ENCODE measurements at places on chromosomes 13 and 19.

DNA sequence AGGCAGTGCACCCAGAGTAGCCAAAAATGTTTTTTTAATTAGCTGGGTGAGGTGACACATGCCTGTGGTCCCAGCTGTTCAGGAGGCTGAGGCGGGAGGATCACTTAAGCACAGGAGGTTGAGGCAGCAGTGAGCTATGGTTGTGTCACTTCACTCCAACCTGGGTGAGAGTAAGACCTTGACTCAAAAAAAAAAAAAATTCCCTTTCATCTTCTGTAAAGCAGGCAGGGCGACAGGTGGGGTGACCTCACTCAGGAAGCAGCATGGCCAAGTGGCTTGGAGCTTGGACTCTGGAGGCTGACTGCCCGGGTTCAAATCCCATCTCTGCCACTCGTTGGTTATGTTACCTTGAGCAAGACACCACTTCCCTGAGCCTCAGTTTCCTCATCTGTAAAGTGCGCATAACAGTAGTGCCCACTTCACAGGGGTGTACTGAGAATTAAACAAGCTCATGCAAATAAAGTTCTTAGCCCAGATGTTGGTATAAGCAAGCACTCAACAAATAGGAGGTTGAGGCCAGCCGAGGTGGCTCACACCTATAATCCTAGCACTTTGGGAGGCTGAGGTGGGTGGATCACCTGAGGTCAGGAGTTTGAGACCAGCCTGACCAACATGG is 48.3 kb downstream of the MAP4K1 start:
- no peak for DNase-seq

DNA sequence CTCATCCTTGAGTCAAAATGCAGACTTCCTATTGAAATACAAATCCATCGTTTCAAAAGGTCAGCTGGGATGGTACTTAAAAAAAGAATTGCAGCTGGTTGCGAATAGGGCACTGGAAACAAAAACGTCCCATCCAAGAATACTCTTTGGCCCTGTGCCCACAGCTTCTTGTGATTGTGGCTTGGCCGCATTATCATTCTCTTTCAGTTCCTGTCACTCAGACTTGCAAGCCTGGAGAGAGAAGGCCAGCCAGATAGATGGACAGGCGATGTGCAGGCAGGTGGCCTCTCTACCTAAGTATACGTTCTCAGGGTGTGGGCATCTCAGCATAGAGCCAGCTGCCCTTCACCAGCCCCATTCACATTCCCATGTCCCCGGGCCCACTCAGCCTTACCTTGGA is 208.5 kb upstream of the ZNF536 start:
- DNase-seq: no peak

- DNase-seq: no peak
Measured at GRCh38 chr13:63110466-63110865, 1694.8 kb upstream of the PCDH20 start.

GRCh38 chr19:57338877-57339276 is 12.2 kb upstream of the ZNF304 start:
- DNase-seq: peak; percentile 13

GRCh38 chr13:97967948-97968347 is 14.5 kb downstream of the IPO5 start:
- DNase-seq: peak; percentile 92

GRCh38 chr13:40172878-40173277 is 493.6 kb downstream of the FOXO1 start:
- no peak for DNase-seq

GRCh38 chr13:109870274-109870673 is 83.9 kb upstream of the IRS2 start:
- no peak for DNase-seq

DNA sequence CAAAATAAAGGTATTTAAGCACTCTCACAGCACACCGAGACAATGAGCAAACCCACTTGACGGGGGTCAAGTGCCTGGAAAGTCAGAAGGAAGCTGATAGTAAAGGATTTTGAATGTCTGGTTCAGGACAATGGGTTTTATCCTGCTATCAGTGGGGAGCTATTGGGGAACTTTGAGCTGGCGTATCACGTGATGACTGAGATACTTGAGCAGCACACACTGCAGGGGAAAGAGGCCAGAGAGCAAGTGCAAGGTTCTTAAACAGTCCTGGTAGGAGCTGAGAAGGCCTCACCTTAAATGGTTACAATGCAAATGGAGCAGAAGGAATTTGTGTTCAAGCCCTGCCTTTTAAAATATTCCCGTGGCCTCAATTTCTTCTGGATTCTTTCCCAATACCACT is 225.3 kb downstream of the LACC1 start:
- no peak for DNase-seq

GRCh38 chr13:70253834-70254233 is 145.6 kb upstream of the KLHL1 start:
- peak; percentile 4 for DNase-seq

GRCh38 chr13:86665842-86666241 is 866.6 kb upstream of the SLITRK6 start:
- DNase-seq: no peak

DNA sequence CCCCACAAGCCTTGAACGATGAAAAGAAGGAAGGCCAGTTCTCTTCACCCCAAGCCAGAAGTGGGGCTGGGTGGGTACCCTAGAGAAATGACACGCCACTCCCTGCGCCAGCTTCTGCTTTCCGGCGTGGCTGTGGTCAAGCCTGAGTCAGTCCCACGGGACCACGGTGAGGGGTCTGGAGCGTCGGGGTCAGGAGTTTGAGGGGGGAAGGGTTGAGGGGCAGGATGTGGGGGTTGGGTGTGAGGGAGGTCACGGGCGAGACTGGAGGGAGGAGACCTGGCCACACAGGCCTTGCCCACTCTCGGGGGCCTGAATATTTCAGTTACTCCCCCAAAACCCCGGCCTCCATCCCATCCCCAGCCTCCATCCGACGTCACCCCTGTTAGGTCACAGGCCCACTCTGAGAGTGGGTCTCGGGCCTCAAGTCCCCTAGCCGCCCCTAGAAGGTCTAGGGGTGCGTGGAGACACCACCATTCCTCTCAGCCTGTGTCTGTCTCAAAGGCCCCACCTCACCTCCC is 500 bp upstream of the IFI30 start:
- no peak for DNase-seq

DNA sequence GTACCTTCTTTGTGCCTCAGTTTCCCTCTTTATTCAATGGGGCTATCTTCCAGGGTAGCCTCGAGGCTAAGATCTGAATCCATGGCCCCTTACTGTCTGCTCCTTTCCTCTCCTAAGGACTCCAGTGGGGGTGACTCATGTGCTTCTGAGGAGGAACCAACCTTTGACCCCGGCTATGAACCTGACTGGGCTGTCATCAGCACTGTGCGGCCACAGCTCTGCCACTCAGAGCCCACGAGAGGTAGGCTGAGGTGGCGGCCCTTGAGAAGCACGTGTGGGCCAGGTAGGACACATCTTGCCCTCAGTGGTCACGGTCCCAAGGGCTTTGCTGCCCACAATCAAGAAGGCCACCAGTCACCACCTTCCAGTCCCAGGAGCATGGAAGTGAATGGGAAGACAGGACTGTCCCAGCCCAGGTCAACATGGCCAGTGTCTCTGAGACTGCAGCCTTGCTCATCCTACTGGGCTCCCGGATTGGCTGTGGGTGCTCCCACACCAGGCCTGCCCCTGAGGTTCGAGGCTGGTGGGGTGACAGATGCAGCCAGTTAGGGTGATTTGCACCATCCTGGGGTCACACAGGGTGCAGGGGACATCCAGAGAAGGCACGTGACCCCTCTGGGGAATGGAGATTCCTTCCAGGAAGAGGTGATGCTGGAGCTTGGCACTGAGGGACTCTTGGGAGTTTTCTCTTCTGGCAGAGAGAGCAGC is 2.8 kb downstream of the TBC1D17 start:
- DNase-seq: no peak

GRCh38 chr13:113225515-113225914 is 16.1 kb downstream of the CUL4A start:
- no peak for DNase-seq

DNA sequence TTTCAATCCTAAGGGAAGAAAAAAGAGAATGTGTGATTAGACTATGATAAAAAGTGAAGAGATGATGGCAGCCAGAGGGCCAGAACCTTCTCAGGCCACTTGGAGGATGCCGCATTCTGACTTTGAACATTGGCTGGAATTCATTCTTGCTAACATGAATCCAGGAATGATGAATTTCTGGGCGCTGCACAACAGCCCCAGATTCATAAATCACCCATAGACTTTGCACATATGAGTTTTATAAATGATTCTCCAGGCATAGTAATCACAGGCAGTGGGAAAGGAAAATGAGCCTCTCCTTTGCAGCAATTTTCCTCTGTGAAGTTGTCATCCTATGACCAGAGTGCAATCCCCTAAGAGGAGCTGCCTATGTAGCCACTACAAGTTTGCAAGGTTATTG is 555.4 kb downstream of the KCTD12 start:
- DNase-seq: no peak
